Activated CD8-positive, alpha-beta memory T cell treated with anti-CD3 and anti-CD28 coated beads for 1 hour (primary cell): ENCODE measurements at places on chromosomes 3 and 15.

DNA sequence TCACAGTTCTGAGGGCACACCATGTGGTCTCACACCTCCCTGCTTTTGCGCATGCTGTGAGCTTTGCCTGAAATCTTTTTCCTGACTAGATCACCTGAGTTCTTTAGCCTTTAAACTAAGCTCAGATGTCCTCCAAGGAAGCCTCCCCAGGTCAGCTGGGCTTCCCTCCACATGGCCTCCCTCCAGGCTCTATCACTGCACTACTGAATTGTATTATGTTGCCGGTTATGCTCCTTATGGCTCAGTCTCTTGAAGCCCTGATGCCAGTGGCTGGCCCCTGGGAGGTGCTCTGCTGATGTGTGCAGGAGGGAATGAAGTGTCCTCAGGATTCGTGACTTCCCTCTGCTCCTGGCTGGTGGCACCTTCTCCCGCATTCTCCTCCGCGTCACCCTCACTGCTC, 93.3 kb upstream of the BLM start:
- no peak for DNase-seq

DNA sequence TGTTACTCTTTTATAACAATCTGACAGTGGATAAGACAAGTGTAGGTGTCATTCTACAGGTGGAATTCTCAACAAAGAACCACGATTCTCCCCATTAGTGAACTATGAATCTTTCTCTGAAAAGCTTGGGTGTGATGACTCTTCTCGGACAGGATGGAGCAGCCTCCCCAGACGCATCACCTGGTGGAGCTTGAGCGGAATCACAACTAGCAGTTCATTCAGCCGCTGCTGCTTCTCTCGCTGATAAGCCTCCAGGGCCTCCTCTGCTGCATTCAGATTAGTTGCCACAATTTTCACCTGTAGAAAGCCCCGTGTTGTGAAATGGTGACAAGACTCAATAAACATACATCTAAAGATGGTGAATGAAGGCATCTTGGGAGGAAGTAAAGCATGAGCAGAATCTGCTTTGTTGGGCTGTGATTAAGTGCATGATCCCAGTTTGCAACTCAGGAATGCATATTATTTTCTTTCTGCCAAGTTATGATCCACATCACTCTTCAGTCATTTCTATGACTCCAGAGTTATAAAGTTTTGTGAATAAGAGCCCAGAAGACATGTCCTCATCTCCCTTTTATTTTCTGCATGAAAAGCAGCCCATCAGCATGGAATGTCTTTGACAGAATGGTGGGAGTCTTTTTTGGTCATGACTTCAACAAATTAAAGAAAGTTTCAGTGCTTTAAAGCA, 93.6 kb downstream of the BOC start:
- no peak for DNase-seq

- DNase-seq: no peak
These were observed 1.8 kb upstream of the NAALADL2 start for GRCh38 chr3:174857301-174857700.

DNA sequence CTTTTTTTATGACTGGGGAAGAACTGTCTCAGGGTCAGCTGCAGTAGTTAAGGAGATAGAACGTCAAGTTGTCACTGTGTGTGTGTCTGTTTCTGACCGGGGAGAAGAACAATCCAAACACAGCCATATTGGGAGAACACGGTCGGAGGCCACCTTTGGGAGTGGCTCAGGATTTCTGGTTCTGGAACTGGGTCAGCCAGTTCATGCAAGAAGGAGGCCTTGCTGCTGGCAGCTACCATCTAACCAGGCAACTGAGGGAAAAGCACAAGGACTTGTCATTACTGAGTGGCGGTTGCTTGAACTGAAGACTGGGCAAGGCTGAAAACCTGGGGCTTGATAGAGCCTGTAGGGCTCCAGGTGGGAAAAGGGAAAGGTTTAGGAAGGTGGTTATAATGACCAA, 24.6 kb downstream of the GLDN start:
- DNase-seq: no peak

- DNase-seq: no peak
These were observed 37.0 kb downstream of the PIK3R4 start for GRCh38 chr3:130709671-130710070.

DNA sequence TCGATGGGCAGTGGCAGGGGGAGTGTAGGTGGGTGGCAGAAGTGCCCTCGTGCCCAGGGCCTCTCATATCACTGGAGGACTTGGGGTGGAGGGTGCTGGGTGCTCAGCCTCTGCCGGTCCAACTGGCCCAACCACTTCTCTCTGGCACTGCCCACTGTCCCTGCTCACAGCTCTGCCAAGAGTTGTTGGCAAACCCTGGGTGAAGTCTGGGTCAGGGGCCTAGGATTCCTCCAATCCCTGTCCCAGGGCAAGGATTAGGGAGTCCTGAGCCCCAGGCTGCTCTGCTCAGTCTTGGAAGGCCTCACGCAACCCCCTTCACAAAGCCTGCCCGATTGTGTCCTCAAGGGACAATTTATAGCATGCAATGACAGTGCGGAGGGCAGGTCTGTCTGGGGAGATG, 5.2 kb upstream of the PRKCD start:
- no peak for DNase-seq

DNA sequence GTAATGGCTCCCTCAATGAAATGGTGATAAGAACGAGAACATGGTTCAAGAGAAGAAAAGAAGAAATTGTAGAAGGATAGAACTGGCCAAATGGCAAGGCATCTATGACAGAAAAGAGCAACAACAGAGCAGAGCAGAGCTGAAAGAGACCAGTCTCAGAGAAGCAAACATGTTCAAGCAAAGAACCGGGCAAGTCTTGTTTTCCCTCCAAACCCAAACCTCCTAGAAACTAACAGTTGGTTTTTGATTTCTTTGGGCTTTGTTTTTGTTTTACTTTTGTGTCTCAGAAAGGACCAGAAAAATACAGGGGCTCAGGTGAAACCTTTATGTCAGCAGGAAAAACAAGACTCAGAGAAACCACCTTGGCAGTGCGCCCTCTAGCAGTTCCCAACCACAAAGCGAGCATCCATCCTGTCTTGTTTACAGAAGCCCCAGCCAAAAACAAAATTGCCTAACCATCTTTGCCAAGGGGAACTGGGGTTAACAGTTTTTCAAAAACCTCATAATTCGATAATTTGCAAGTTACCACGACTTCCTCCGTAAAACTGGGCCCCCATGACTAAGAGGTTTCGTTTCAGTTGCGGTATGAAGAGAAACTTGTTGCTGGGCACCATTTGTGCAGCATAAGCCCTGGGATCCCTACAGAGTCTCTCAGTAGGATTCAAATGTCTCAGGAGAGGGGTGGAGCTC, 159.2 kb upstream of the SLC24A5 start:
- DNase-seq: no peak

DNA sequence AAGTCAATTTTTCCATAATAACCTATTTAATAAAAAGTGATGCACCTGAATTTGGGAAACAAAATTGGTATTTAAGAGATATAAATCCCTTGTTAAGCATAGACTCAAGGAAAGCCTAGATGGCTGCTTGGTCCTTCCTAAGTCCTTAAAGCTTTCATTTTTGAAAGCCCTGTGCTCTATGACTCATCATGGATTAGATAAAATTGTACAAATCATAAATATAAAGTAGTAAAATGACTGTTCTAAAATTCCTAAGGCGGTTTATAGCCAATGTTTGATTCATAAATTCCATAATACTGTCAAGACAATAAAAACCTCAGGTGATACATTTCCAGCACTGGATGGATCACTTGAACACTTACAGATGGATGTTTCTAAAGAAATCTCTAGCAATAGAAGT, 730.8 kb upstream of the EPHA6 start:
- no peak for DNase-seq

DNA sequence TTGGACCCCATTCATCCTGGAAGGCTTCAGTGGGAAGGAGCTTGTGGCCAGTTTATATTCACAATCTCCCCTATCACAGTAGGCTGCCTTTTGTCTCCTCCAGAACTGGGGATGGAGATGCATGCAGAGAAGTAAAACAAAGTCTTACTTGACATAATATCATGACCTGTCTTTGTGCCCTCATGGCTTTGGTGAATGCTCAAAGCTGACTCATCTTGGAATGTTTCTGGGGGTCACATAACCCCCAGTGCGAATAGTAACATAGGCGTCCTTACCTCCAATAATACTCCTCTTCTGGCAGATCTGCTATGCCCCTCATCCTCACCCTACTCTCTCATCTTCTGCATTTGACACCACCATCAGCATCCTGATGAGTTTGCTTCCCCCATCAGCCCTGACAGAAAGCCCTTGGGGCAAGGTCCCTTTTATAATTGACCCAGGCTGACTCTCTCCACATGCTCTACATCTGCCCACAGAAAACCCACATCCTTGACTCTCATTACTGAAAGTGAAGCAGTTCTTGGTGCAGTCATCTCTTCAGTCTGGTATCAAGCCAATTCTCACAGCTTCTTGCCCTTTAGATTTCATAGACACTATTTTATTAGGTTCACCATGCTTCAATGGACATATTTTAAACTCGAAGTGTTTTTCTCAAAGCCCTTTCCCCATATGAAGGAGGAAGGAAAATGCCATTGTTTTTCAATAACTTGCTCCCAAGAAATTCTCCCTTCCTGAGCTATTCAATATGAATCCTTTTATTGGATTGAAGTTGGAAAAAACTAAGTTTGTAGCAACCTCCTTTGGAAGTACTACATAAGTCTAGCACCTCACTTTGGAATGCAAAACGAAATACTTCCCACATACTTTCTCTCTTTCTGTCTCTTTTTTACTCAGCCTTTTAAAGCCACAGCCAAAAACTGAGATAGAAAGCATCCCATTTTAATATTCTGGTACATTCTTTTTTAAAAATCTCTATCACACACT, 36.6 kb downstream of the OSTN start:
- DNase-seq: no peak

GRCh38 chr15:89330119-89330518, 4.5 kb downstream of the POLG start:
- no peak for DNase-seq

GRCh38 chr3:161915418-161915750, 418.8 kb downstream of the OTOL1 start:
- DNase-seq: no peak

- no peak for DNase-seq
These were observed 12.2 kb downstream of the PROS1 start for GRCh38 chr3:93961489-93961888.

- no peak for DNase-seq
These were observed 450.6 kb upstream of the TGFBR2 start for GRCh38 chr3:30155755-30156154.

GRCh38 chr3:126464997-126465396, 10.7 kb downstream of the ZXDC start:
- DNase-seq: no peak

GRCh38 chr3:52872245-52872644, 25.1 kb downstream of the STIMATE start:
- DNase-seq: no peak

GRCh38 chr3:45441584-45442310, 53.4 kb downstream of the LARS2 start:
- no peak for DNase-seq

GRCh38 chr3:48716982-48717746, at the start of gene IP6K2:
IP6K2 (minus strand) TSS chr3:48717221; CDS start chr3:48695291, 21,930 bp downstream.
- peak; percentile 98 for DNase-seq

DNA sequence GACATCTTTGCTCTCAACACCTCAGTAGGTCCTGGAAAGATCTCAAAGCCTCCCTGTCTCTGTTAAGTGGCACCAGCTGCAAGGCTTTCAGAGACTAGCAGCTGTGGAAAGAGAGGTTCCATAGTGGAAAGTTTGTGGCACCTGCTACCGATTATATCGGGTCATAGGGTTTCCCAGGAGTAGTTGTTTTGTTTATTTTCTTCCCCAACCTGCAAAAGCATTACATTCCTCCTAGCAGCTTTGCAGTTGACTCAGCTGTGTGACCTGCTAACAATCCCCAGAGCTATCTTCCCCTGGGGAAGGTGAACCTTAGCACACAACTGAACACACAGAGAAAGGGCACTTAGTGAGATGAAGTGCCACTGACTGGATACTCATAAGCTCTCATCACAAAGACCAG, 598.9 kb upstream of the GRM7 start:
- no peak for DNase-seq

- no peak for DNase-seq
These were observed 128.2 kb downstream of the SOX2 start for GRCh38 chr3:181839916-181840297.

- no peak for DNase-seq
These were observed 80.6 kb downstream of the CCR1 start for GRCh38 chr3:46127503-46127902.

- no peak for DNase-seq
These were observed 15.6 kb upstream of the IGSF10 start for GRCh38 chr3:151476344-151477018.

- DNase-seq: no peak
These were observed 56.2 kb downstream of the ATG7 start for GRCh38 chr3:11328196-11328945.

DNA sequence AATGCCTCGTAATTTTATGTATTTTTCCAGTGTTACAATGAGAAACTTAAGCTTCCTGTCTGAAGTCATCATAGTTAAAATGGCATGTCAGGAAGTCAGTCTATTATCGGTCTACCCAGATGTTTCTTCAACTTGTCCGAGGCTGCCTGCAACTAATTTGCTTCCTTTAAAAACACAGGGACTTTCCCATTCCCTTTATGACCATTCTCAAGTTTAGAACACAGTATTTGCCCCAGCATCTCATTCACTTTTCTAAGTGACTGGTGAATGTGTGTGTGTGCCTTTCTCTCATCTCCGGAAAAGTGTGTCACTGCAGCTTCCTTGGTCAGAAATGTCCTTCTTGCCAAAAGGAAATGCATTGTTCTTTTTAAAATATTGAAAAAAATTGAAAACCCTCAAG, 466.6 kb downstream of the RAP2B start:
- DNase-seq: no peak

- no peak for DNase-seq
These were observed 116.1 kb downstream of the FAM43A start for GRCh38 chr3:194801461-194802432.

DNA sequence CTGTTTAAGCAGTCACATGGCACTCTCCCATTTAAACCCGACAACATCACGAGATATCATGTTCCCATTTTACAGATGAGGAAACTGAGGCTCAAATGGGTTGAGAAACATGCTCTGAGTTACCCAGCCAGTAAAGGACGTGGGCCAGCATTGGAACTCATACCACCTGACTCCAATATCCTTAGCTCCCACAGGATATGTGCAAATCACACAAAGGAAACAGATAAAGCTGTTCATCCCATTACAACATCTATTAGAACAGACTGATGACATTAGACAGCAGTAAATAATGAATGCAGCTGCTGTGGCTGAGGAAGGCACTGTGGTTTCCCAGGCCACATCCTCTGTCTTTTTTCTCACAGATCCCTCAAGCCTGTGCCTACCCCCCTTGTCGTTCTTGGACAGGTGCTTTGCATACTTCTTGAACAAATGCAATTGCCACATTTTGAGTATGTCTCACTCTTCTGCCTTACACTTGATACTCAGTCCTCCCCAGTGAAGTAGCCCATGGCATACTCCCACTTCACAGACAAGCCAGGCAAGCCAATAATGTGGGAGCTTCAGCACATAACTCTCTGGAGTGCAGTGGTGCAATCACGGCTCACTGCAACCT, 17.7 kb downstream of the FRMD4B start:
- no peak for DNase-seq

GRCh38 chr15:91857224-91857585, 3.7 kb downstream of the SLCO3A1 start:
- no peak for DNase-seq
